Bronchial smooth muscle cell (primary cell): ENCODE measurements at places on chromosomes 5 and 9. TPM values are rescaled to one million over a fixed set of nuclear protein-coding genes. Genes with fewer than 3 reads are reported as not detected.

The LCN1 gene
- not detected in 2 replicates for total RNA-seq

The ROR2 gene
- 2.4 and 5.8 TPM in 2 replicates for total RNA-seq

The TMEM252 gene
- total RNA-seq = not detected in 2 replicates

The ZNF618 gene
- total RNA-seq = 5.5 and 7.7 TPM in 2 replicates

The COL5A1 gene
- total RNA-seq = 93.8 and 124 TPM in 2 replicates

The NR5A1 gene
- total RNA-seq = not detected in 2 replicates
